Cardiac septum (tissue), 1 donor: ENCODE measurements at places on chromosomes 2 and 18.

DNA sequence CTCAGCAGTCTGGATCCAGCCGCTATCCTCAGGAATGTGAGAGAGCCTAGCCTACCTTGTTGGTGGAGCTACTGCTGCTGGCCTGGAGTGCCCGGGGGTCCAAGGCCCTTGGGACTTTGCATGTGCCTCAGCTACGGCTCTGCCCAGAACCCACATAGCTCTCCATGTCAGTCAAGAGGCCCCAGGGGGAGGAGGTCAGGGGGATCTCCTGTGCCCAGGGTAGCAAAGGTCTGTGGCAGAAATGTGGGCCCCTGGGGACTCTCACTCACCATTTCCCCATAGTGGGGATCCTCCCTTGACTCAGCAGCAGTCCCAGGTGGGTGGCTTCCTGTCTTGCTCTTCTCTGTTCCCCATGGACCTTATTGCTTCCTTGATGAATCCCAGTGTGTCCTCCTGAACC, 342.7 kb upstream of the CHAC2 start:
- no peak for DNase-seq

GRCh38 chr2:136448986-136449780, 316.2 kb upstream of the THSD7B start:
- DNase-seq: no peak

- DNase-seq: peak; percentile 15
Measured at GRCh38 chr2:26164641-26165211, 8.2 kb upstream of the GAREM2 start.

DNA sequence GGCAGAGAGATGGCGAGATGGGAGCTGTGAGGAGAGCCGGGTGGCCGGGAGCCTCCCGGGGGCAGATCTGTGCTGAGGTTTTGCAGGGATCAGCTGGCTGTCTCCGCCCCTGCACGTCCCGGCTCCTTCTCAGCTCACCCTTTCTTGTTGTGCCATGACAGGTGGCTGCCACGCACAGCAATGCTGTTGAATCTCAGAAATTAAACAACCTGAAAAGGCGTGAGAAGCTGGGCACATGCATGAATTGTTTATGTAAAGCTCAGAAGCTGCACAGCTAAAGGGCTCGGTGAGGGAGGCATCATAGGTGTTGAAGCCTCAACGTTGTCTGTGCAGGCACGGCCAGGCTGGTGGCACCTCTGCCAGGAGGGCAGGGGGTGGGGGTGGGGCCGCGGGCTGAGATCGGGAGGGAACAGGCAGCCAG, 858 bp upstream of the RTP5 start:
- DNase-seq: no peak

DNA sequence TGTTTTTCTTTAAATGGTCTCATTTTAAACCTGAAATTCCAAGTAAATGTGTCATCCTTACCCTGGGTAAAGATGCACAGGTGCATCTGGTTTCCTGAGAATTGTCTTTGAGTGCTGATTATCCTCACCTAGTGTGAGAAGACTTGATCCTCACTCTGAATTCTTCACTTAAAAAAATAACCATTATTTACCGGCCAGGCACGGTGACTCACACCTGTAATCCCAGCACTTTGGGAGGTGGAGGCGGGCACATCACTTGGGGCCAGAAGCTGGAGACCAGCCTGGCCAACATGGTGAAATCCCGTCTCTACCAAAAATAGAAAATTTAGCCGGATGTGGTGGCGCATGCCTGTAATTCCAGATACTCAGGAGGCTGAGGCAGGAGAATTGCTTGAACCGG, 9.9 kb upstream of the WNT6 start:
- no peak for DNase-seq

DNA sequence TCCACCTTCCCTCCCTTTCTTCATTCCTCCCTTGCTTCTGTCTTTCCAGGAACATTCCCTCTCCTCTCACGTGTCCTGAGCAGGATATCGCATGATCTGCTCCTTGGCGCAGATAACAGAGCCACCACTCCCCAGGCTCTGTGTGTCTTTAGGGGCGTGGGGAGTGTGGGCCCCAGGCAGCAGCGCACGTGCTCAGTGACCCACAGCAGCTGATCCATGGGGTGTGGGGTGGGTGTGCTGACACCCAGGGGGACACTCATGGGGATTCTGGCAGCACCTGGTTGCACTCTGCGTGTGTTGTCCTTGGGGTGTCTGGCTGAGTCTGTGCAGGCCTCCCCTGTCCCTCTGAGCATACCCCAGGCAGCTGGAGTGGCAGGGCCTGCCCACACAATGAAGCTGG, 9.9 kb upstream of the FOSL2 start:
- no peak for DNase-seq

GRCh38 chr2:66436581-66437001, 1.7 kb downstream of the MEIS1 start:
- DNase-seq: no peak

DNA sequence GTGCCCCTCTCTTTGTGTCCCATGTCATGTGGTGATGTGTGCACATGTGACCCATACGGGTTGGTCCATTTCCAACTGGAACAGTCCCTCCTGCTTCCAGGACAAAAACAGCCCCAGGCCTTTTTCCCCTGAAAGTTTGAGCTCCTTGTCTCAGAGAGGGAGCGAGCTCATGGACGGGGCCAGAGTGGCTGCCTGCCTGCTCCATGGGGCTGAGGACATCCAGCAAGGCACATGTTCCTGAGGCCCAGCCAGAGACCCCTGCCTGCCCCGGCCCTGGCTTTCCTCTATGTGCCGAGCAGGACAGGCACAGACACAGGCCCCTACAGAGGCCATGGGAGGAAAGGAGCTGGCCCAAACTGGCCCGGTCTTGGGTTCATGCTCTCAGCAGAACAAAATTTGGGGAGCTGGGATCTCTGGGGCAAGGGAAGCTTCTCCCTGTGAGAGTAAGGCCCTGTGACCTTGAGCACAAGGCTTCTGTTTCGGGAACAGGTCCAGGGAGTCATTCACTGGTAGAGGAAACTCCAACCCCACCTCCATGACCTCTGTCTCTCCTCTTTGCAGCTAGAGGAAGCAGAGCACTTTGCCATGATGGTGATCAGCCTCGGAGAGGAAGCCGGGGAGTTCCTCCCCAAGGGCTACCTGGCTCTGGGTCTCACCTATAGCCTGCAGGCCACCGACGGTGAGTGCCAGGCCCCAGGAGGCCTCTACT, 105.8 kb upstream of the MCFD2 start:
- DNase-seq: no peak

DNA sequence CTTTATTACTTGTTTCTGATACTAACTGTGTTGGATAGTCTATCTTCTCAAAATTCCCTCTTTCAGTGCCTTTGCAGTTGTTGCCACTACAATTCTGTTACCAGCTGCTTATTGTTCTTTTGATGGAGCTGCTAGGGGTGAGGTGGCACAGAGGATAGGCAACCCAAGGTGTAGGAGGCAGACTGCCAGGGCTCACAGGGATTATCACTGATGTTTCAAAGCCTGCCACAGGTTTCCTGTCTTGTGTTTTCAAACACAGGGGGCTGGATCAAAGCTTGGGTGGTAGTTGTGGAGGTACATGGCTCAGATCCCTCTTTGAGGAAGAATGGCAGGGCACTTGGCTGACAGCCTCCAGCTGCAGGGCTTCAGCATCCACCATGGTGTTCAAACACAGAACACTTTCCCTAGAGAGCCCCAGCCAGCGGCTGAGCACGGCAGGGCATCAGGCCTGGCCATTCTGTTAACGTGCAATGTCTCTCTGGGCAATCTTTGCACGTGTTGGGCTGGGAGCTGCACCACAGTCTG, 87.1 kb downstream of the POLE4 start:
- DNase-seq: no peak

- DNase-seq: no peak
Measured at GRCh38 chr2:235059161-235059560, 107.3 kb downstream of the SH3BP4 start.

- DNase-seq: no peak
Measured at GRCh38 chr2:151043484-151043883, 218.2 kb downstream of the RBM43 start.

GRCh38 chr2:100113990-100114433, 28.4 kb downstream of the AFF3 start:
- no peak for DNase-seq

DNA sequence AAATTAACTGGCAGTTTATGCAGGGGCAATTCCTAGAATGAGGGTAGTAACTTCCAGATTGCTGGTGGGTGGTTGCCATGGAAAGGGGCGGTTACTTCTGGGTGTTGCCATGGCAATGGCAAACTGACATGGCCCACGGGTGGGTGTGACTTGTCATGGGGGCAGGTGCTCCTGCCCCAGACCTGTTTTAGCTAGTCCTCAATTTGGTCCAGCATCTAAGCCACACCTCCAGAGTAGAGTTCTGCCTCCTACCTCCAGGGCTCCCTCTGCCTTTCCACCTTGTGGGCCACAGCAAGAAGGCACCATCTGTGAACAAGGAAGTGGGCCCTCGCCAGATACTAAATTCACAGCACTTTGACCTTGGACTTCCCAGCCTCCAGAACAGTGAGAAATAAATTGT, 148.7 kb downstream of the TFCP2L1 start:
- peak; percentile 64 for DNase-seq

- DNase-seq: no peak
Measured at GRCh38 chr2:158346032-158346431, 110.5 kb downstream of the CCDC148 start.

GRCh38 chr2:220228310-220229006, 601.0 kb downstream of the SLC4A3 start:
- DNase-seq: no peak

DNA sequence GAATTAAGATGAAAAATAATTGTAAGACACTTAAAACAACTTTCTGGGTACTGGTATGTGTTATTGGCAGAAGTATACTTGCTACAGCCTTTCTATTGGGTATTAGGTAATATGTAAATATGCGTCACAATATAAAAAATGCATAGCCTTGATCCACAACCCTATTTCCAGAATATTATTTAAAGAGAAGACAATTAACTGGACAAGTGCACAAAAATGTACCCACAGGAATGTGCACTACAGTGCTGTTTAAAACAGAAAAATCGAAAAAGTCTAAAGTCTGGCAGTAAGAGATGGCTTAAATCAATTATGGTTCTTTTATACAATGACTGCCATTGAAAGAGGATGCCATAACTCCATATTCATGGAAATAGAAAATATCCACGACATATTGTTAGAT, 149.7 kb downstream of the UPP2 start:
- DNase-seq: no peak

DNA sequence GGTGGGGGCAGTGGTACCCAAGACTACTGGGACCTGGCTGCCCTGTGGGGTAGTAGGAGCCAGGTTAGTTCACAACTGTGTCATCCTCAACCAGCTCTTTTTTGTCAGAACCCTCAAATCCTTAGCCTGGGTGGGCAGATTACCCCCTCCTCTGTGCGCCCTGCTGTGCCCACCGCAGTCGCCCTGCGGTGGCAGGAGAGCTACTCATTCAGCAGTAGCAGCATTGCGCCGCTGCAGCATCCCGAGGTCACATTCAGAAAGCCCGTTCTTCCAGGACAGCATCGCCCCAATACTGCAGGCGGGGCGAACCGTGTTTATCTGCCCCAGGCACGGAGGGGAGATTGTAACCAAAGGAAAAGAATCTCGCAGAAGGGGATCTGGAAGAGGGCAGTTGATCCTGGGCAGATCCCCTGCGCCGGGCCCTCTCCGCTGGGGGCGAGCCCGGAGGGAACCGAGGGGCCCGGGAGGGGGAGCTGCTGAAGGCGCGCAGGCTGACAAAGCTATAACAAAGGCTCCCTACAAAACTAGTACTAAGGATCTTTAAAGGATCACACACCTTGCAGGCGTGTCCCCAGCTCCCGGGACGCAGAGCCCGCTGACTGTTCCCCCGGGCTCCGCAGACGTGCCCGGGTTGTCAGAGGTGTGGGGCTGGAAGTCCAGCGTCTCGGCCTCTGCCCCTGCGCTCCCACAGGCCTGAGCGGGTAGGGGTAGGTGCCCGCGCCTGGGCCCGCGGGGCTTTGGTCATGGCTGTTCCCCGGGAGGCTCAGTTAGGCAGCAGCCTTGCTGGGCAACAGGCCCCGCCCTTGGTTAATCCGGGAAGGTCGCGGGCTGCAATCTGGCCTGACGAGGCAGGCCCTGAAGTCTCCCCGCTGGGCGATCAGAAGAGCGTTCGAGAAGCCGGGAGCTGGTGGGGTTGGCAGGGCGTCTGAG, 13.2 kb downstream of the POU3F3 start:
- DNase-seq: no peak

DNA sequence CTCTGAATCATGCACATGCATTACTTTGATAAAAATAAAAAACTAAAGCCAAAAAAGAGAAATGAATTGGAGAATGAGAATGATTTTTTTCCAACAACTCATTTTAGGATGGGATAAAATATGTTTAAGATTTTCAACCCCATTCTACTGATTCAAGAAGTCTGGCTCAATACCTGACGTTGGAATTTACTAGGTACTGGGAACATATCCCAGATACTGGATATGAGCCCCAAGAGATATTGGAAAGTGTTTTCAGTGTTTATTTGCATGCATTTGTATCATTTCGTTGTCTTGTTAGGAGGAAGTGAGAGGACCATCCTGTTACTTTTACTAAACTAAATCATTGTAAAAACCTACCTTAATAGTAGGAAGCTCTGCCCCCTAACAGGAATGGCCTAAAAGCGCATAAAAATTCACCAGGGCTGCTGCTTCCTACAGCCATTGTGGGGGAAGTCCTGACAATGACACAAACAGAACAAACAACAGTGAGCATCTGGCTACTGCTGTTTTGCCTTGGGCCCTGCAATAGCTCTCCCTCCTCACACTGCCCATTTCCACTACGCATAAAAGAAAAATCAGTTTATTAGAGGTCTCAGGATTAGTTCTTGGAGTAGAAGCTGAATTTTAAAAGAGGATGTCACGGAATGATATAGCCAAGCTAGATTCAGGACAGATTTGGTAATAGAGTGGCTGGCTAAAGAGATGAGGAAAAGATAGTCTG, 35.2 kb downstream of the ANKAR start:
- no peak for DNase-seq

DNA sequence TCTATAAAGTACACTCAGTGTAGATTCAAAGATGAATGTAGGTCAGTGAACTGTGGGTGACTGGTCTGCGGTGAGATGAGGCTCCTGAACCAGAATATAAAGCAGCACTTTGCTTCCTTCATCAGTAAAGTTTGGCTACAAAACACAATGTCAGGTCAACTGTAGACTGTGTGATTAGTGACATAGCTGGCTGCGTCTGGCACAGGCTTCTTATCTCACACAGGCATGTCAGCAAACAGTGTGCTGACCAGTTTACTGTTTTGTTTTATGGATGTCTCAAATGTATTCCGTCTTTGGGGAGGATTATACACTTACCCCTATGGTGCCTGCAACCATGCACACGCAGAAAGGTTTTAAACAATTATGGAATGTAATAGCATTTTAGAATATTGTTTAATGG, 87.1 kb downstream of the ZNF236 start:
- no peak for DNase-seq

DNA sequence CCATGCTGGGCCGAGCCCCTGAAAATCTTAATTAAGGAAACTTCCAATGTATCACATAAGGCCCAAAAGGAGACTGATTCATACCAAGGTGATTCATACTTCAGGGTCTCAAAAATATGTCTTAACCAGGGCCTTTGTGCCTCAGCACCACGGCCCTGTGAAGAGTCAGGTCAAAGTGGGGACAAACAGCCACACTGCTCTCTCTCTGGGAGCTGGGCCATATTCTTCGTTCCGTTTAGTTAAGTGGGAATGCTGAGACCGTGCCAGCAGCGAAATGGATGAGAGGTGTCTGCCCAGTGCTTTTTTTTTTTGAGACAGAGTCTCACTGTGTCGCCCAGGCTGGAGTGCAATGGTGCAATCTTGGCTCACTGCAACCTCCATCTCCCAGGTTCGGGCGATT, 9.3 kb upstream of the PTMA start:
- no peak for DNase-seq
